HTR-8/SVneo (cell line): ENCODE measurements at places on chromosomes 3 and 15.

GRCh38 chr15:96790004-96790403 lies 459.5 kb downstream of the NR2F2 start:
- DNase-seq, result no peak

DNA sequence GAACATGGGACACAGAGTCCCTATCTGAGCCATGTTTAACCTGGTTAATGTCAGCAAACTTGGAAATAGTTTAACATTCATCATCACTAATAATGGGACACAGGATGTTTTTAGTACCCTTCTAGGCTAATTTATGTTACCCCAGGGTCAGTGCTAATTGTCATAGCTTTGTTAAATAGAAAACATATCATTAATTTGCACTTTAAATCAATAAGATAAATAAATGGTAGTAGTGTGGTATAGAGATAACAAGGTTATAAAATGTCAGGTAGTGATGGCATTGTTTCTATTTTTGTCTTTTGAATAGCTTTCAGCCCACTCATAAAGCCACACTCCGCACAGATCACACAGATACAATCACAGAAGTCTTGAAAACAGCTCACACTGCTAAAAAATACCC lies 534.9 kb downstream of the MECOM start:
- no peak for DNase-seq

DNA sequence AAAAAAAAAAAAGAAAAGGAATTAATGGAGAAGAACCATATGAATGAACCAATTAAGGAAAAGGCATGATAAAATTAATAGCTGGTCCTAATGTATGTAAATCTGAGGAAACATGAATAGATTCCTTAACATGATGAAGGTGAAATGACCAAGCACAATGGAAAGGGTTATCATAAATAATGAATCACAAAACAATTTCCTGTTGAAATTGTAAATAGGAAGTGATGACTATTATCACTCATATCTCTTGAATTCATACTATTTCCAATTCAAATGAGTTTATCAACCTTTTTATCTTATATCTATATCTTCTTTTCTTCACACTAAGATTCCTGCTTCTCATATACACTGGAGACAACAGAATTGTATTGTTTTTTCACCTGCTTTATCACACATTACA lies 32.0 kb downstream of the AADACL2 start:
- DNase-seq, result no peak

DNA sequence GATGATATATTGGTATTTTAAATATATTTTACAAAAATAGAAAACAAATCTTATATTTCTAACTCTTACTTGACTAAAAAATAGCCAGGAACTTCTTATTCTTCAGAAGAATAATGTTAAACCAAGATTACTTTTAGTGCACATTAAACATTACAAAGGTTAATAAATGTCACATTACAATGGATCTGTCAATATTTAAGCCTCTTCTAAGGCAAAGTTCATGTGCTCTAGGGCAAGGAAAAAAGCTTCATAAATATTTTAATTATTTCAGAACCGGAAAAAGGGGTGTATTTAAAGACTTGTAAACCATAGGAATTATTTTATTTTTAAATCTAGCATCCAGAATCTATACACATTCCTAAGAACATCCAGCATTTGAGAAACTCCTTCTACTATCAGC lies 166.9 kb upstream of the ROBO2 start:
- no peak for DNase-seq

GRCh38 chr3:169394316-169394715 lies 269.2 kb downstream of the MECOM start:
- DNase-seq, result no peak

DNA sequence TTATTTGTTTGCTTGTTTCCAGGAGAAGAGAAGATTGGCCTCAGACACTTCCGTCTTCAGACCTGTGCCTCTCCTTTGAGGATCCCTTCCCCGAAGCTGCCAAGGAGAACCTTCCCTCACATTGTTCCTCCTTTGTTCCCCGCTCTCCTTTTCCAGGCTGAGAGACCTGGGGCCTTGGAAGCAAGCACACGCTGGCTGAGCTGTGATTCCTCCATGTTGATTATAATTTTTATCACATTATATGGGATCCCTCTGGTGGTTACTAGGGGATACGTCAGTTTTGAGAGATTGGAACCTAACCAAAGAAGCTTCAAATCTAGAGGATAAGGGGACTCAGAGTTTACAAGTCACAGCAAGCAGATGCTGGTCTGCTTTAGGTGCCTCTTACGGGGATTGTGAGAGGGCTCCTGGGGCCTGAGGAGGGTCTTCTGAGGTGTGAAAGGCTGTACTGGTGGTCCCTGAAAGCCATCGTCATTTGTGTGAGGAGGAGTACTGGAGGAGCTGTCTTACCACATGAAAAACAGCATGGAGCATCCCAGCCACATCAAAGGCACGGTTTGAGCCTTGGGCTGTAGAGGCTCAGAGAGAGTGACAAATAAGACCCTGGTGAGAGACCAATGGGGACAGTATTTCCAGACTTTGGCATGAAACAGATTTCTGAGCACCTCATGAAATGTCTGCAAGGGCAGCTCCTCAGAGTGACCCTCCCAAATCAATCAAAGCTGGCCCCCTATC lies 760.1 kb upstream of the CFAP20DC start:
- DNase-seq, result peak; percentile 27

DNA sequence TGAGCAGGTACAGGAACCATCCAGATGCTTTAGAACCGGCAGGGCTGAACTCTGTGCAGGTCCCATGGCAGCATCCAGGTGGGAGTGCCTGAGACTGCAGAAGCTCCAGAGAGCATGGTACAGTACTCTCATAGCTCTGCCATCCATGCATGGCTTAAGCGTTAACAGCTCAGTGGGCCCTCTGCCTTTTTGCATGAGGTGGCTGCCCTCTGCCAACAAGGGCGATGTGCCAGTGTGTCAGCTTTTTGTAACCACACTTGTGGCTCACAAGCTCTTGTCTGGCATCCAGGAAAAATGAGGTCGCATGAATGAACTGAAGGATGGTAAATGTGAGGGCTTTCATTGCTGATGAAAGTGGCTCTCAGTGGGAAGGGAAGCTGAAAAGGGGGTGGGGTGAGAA lies 950.1 kb downstream of the DIPK2A start:
- DNase-seq, result no peak

DNA sequence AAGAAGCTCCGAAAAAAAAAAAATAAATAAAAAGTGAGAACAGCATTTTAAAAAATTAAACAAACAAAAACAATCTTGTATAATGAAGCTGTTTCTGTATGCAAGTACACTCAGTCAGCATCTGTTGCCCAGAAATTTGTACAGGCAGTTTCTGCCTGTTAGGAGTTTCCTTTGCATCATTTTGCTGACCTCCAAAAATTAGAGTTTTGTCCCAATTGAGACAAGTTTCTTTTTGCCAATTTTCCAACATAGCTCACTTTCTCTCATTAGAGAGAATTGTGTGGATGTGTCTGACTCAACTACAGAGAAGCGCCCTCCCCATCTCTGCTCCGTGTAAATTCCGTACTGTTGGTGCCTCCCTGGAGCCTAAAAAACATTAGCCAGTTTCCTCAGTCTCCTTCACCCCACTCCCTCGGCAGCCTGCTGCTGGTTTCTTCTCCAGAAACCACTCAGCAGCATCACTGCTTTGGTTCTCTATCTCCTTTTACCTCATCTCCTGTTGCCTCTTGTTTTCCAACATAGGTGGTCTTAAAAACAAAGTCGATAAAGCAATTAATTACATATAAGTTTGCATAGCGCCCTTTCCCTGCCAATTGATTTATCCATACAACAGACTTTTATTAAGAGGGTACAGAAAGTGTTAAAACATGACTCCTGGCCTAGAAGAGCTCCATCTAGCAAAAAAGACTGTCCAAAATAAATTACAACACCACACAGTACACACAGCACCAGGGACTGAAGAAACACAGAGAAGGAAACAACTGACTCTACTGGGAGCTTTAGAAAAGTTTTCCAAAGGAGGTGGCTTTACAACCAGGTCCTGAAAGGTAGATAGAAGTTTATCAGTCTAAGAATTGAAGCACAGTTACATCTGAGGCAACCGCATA lies 286.7 kb downstream of the SHOX2 start:
- no peak for DNase-seq

DNA sequence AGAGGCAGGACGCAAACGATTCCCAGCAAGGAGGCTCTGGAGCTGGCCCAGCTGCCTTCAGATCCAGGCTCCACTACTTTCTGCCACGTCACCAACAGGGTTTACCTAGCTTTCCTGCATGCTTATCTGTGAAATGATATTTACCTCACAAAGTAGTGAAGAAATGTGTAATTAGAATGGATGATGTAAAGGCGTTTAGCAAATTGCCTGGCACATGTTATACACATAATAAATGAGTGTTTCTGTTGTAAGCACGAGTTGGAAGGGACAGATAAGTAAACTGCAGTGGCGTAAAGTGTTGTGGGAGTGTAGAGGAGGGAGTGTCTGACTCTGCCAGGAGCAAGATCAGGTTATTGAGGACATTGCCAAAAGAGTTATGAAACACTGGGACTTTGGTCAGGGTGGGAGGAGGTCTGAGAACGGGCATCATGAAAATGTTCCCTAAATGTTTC lies 3.5 kb upstream of the CHAC1 start:
- no peak for DNase-seq

DNA sequence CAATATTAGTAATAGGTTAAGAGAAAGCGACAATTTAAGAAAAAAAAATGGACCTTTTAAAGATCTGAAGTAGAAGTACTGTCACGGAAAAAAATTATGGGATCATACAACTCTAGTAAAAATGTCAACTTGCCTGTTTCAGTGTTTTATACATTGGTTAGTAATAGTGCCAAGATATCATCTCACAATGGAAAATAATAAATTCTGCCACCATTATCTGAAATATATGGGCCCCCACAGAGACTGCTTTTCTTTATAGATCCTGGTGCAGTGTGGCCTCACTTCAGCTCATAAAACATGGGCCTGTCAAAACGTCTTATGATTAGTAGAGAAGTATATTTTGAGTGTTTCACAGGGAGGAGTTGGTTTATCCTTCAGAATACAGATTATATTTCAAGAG lies 266.3 kb upstream of the EPHA6 start:
- DNase-seq, result peak; percentile 3

- DNase-seq, result no peak
Measured at GRCh38 chr3:167718582-167718981, 16.1 kb downstream of the PDCD10 start.

DNA sequence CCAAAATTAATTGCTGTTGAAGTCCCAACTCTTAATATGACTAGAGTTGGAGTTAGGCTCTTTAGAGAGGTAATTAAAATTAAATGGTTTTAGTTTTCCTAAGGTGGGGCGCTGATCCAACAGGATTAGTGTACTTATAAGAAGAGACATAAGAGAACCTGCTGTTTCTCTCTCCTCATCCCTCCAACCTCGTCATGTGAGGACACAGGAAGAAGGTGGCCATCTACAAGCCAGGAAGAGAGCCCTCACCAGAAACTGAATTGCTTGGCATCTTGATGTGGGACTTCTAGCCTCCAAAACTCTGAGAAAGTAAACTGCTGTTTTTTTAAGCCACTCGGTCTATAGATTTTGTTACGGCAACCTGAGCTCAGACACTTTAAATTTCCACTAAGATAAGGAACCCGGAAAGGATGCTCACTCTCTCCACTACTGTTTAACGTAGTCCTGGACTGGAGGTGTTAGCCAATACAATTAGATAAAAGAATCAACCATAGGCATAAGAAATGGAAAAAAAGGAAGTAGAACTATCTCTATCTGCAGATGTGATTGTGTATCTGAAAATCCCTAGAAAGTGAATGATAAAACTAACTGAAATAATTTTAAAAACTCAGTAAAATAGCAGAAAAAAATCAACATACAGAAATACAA lies 26.8 kb downstream of the DCBLD2 start:
- no peak for DNase-seq

DNA sequence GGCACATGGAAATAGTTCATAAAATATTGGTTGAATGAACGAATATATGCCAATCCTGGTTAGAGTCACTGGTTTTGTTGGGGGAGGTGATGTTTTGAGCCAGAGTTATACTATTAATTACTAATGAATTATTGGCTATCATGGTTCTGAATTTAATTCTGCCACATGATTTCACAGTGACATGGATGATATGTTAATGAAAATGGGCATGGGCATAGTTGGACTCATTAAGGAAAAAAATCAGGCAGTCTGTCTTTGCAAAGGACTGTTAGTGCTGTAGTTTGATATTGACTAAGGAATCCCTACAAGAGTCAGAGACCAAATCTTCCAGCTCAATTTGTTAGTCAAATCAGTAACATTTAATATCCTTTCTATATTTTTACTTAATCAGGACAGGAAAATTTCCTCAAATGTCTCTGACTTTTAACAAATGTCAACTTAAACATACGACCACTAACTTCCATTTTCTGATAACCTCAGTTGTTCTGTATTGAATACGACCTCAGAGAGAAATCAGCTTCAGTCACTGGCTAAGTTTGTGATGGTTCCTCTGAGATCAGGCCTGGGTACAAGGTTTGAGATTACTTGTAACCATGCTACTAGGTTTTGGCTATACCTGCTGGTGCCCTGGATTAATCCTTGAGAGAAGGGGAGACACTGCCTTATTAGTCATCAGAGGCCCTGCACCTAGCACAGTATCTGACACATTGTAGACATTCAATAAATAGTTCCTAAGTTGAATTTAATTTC lies 13.3 kb downstream of the NFKBIZ start:
- DNase-seq, result no peak

GRCh38 chr3:188497021-188497420 lies 343.1 kb downstream of the LPP start:
- DNase-seq, result no peak

GRCh38 chr3:69309814-69310213 lies 76.1 kb downstream of the FRMD4B start:
- no peak for DNase-seq

GRCh38 chr3:189863031-189863430 lies 231.8 kb downstream of the TP63 start:
- DNase-seq, result no peak

DNA sequence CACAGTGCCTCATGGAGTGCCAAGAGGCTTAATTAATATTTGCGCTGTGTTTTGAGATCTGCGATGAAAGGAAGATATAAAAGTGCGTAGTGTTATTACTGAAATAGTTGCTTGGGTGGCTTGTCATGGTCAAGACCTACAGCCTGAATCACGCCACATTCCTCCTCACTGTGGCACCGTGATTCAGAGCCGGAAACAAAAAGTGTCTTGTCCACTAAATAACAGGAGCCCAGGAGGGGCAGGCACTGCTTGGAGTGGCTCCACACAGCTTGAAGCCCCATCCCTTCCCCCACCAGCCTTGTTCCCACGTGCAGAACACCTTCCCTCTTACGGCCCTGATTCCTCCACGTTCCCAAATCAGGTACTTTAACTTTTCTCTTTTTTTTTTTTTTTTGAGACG lies 1.2 kb upstream of the LRRC15 start:
- DNase-seq, result no peak

DNA sequence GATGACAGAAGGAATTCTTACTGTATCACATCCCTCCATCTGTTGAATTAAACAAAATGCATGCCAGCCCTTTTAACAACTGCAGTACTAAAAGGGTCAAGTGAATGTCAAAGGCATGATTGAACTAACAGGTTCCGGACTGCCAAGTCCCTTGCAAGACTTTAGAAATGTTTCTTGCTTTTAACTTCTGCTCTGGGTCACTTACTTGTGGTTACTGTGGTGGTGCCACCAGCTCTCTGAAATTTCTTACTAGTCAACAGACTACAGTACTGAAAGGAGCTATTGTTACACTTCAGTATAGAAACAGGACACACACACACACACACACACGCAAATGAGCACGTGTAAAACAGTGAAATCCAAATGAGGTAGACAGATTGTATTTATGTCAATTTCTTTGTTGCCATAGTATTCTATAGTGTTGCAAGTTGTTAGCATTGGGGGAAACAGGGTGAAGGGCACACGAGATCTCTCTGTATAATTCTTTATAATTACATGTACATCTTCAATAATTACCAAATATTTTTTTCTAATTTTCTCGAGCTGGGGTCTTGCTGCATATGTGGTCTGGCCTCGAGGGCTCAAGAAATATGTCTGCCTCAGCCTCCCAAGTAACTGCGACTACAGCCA lies 79.9 kb upstream of the SLC25A26 start:
- DNase-seq, result no peak
